ENCODE measurements at places on chromosomes 4 and X. TPM values are rescaled to one million over a fixed set of nuclear protein-coding genes. Genes with fewer than 3 reads are reported as not detected.

- DNase-seq, result no peak
Observed at GRCh38 chr4:47526281-47526680, 41.2 kb downstream of the ATP10D start.

Gene SRD5A3
- total RNA-seq, result 5.4 TPM

Gene SPANXA1
- not detected for total RNA-seq

DNA sequence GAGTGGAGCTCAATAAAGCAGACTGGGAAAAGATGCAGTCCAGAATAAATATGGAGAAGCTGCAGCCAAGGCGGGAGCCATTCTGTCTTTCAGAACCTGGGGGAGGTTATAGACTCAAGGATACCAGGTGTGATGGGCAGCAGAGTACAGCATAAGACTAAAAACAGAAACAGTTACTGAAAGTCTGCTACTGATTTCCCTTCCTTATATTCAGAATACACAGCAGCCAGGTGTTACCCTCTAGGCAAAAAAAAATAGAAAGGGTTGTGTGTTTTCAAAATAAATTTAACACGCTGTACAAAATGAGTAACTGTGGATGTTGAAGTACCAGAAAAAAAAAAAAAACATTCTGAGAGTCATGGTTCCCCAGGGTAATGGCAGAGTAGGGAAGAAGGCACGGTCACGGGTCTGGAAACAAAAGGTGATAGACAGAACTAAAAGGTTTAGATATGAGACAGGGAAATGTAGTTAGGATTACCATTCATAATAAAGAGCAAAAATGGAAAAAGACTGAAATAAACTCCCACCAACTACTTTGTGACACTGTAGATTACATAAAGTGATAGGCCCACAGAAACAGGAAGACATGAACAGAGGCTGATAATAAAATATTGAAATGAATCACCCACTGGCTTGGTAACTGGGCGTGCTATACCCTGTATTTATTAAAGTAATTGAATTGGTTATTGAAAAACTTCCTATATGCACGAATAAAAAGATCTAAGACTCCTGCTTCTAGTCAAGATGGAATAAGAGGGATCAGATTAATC lies 10.8 kb upstream of the HHIP start:
- DNase-seq, result no peak

Gene HTR2C
- 0.86 TPM for total RNA-seq

GRCh38 chrX:49254639-49255038 lies 9.9 kb downstream of the FOXP3 start:
- DNase-seq, result no peak

DNA sequence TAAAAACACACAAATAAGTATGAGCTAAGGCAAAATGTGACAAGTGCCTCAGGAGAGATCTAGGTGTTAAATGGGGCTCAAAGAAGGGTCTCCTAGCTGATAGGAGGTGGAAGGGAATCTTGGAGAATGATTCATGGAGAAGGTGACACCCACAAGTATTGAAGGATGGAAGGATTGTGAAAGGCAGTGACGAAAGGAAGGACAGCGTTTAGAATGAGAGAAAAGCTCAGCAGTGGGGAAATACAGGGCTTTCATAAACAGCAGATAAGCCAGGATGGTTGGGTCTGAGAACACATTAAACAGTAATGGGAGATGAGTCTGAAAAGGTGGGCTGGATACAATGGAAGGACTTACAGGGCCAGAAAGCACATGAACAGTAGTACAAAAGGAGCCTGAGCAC lies 11.5 kb downstream of the ANXA5 start:
- no peak for DNase-seq

- no peak for DNase-seq
Observed at GRCh38 chr4:60522265-60522664, 677.9 kb upstream of the ADGRL3 start.

Gene HSFX1
- 0.17 TPM for total RNA-seq

- DNase-seq, result peak; percentile 15
Observed at GRCh38 chrX:18574591-18574990, 97.3 kb downstream of the RS1 start.

- DNase-seq, result peak; percentile 75
Observed at GRCh38 chr4:173529477-173530325, at the start of gene HAND2. TSS of gene HAND2 (minus strand) at chr4:173530229. CDS start at chr4:173529289, 940 bp downstream.

DNA sequence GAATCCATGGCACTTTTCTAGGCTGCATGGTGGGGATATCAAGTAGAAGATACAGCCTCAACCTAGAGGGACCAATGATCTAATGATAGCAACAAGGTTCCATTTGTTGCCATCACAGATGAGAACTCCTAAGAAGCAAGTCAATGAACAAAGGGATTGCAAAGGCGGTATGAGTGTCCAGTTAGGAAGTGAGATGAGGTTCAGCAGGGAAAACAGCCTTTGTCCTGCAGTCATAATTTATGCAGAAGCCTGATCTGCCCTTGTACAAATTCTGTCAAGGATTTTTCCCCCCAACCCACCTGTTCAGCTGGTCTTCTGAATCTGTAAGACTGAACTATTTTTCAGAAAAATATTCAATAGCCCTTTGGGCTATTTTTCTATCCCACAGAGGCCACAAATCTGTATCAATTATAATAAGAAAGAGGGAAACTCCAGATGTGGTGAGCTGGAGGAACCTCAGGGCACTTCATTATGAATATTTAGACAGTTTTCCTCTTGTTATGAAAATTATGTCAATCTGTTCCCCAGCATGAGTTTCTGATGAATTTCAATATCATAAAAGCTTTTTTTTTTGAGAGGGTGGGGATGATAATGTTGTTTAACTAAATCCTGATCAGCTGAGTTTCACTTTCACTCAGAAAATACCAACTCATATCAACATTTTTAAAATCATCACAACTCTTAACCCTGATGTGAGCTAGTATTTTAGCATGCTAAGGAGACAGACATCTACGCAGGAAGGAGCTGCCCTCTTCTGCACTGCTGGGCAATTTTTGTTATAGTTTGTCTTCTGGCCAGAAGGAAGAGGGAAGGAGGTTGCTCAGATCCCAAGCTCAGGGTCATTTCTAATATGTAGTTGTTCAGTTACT lies 127.2 kb upstream of the MAP3K15 start:
- no peak for DNase-seq

DNA sequence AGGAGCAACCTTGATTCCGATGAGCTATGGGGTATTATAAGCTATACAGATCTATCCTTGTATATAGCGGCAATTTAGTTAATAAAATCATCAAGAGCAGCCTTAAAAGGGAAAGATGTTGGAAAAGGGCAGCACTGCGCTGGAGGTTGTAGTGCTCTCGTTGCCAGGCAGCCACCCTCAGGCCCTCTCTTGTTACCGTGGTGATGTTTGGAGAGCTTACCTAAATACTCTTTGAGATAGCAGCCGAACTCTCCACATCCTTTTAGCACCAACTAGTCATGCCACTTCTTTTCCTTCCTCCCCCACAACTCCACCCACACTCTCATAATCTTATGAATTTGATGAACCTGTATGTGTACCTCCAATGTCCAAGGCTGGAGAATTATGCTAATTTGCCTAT lies 3.8 kb upstream of the RADX start:
- peak; percentile 1 for DNase-seq

DNA sequence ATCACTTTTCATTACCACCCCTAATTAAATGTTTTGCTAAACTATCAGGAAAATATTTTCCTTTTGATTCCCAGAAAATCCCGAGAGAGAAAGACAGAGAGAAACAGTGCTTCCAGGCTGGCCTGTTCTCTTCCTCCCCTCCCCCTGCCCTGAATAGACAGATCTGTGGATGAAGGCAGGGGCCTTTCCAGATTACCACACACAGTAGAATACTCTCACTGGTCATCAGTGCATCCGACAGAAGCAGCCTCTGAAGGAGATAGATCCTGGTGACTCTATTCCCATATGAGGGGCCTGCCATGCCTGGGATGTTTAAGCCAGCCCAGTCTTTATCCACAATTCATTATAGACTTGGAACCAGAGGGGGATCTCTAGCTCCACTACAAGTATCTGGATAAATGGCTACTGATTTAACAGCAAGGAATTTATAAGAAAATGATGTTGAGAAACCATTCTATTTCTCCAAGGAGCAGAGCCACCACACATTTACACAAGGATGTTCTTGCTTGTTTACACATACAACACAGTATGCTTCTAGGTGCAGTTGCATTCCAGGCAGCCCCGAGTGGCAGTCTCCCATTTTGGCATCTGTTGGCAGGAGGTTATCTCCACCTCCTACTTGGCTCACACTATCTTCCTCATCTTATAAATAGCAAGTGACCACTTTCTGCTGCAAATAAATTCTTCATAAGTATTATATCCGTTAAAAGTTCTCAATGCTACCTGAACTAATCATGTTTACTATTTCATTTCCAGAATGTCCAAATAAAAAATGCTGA lies 115.8 kb downstream of the HS6ST2 start:
- no peak for DNase-seq

GRCh38 chr4:165355900-165356300 lies 22.9 kb upstream of the CPE start:
- DNase-seq, result no peak

DNA sequence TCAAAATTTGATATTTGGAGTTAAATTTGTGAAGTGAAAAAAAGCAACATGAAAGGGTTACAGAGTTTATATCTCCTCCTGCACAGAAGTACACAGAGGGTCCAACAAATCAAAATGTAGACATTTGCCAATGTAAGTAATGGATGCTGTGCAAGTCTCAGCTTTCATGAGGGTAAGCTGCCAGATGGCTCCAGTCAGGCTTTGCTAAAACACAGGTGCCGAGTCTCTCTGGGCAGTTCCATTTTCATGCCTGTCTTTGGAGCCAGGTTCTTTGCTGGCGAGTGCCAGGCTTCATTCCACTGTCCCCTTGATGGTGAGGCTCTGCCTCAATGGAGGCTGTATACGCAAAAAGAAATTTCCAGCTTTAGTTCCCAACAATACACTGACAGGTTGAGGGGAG lies 27.9 kb downstream of the SLC4A4 start:
- DNase-seq, result no peak

GRCh38 chrX:104430072-104430741 lies 135.8 kb upstream of the IL1RAPL2 start:
- no peak for DNase-seq

DNA sequence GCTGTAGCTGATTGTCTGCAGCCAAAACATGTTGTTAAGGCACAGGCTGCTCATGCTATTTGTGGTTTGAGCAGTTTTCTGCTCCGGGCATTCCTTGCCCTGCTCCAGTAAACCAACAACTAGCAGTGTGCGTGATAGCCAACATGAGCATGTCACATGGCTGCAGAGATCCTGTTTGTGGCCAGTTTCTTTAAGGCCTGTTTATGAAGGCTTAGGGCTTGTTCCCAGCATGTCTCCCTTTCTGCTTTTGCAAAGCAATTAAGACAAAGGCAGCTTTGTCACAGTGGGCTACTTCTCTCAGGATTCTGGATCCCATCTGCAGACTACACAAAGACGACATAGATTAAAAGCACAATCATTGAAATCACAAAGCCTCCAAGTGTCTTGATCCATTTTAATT lies 160.5 kb downstream of the ZNF518B start:
- DNase-seq, result no peak

Gene XAGE1A
- total RNA-seq, result 5.7 TPM

DNA sequence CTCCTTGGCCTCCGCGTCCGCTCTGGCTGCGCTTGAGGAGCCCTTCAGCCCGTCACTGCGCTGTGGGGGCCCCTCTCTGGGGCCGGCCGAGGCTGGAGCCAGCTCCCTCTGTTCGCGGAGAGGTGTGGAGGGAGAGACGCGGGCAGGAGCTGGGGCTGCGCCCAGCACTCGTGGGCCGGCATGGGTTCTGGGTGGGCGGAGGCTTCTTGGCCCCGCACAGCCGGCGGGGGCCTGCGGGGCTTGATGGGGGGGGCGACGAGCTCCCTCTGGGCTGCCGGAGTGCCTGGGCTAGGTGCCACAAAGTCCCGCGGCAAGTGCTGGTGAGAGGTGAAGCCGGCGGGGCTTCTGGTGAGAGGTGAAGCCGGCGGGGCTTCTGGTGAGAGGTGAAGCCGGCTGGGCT lies 61.9 kb downstream of the ANKRD50 start:
- no peak for DNase-seq

Gene GPC4
- 1.3 TPM for total RNA-seq

DNA sequence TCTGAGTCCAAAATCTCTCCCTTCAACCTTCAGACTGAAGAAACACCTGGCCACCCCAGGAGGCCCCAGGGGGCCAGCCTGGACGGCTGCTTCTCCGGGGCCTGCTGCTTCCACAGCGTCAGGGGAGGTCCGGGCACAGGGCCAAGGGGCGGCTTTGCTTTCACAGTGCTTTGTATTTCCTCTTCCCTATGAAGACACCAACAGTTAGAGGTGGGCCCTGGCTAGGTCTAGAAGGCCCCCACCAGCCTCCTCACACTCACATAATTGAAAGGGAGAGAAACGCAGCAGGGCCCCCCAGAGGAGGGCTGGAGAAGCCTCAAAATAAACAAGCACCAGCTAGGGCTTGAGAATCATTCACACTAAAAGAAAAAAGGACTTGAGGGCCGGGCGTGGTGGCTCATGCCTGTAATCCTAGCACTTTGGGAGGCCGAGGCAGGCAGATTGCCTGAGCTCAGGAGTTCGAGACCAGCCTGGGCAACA lies 17.8 kb downstream of the SCD5 start:
- peak; percentile 80 for DNase-seq

- no peak for DNase-seq
Observed at GRCh38 chr4:78722878-78723277, 53.3 kb upstream of the BMP2K start.

GRCh38 chrX:70754169-70754848 lies 154.2 kb downstream of the TEX11 start:
- DNase-seq, result no peak

- DNase-seq, result no peak
Observed at GRCh38 chr4:10947898-10948297, 263.3 kb upstream of the CLNK start.

Gene NR3C2
- total RNA-seq, result not detected

DNA sequence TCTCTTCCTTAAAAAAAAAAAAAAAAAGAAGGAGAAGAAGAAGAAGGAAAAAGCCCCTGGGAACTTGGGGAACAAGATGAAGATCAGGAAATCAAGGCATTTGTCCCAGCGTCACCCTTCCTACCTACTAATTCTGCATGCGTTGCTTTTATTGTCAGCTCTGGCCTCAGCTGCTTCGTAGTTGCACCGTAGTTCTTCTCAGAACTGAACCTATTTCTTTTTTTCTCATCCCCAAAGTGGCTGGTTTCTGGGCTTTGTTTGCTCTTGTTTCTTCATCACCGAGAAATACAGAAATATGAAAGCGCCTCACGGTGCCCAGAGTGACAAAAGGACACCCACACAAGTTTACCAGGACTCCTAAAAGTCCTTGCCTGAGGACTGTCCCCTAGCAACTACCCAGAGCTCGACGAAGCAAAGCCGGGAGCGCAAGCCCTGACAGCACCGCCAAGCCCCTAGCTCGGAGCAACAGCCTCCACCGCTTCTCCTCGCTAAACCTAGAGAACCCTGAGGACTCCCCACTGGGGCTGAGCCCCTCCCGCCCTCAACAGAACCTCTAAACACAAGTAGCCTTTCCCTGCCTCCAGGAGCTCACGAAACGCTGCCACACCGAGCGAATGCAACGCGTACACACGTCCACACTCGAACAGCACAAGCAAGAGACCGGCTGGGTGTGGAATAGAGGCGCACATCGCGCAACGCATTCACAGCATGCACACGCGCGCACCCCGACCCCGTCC lies 710 bp downstream of the PRKG2 start:
- peak; percentile 3 for DNase-seq

Gene ETDA
- total RNA-seq, result not detected

- no peak for DNase-seq
Observed at GRCh38 chr4:118326585-118326984, 26.2 kb downstream of the PRSS12 start.

- peak; percentile 5 for DNase-seq
Observed at GRCh38 chrX:9465380-9466123, 694 bp downstream of the TBL1X start.

Gene VCX3A
- total RNA-seq, result 1.4 TPM

Gene PABPC1L2A
- total RNA-seq, result not detected

GRCh38 chr4:25843340-25844097 lies 19.3 kb downstream of the SEL1L3 start:
- DNase-seq, result peak; percentile 68

GRCh38 chr4:22515145-22515887 lies 550 bp downstream of the ADGRA3 start:
- DNase-seq, result peak; percentile 82
